Hematopoietic multipotent progenitor cell treated with erythropoietin and hydrocortisone succinate and interleukin-3 and kit ligand, for 15 days (in vitro differentiated cells): ENCODE measurements at places on chromosomes 4 and X.
A peak's percentile ranks its signal among the peaks of the same experiment; 100 is the strongest.

- DNase-seq, result no peak
These were observed 44.8 kb upstream of the CDKN2AIP start for GRCh38 chr4:183399616-183400015.

- no peak for DNase-seq
These were observed 35.8 kb downstream of the LRP2BP start for GRCh38 chr4:185359767-185360446.

DNA sequence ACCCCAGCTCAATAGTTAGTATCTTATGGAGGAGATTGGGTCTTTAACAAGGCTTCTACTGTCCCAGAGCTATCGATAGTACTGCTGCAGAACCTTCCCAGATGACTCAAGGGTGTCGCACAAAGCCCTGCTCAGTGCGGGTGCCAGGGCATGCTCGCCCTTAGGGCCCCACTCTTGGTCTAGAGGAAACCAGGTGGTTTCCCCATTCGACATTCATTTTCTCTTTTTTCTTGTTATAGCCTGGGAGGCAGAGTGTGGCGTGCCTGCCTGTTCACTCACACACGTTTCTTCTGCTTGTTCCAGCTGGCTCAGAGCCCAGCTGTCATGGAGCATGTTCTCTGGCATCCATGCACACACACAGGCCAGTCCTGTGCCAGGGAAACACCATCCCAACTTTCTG, 144.5 kb downstream of the SMIM20 start:
- no peak for DNase-seq

GRCh38 chr4:163554870-163555465, 60.5 kb downstream of the TMA16 start:
- peak; percentile 31 for DNase-seq

GRCh38 chr4:106588891-106589290, 220.3 kb upstream of the GIMD1 start:
- DNase-seq, result no peak

DNA sequence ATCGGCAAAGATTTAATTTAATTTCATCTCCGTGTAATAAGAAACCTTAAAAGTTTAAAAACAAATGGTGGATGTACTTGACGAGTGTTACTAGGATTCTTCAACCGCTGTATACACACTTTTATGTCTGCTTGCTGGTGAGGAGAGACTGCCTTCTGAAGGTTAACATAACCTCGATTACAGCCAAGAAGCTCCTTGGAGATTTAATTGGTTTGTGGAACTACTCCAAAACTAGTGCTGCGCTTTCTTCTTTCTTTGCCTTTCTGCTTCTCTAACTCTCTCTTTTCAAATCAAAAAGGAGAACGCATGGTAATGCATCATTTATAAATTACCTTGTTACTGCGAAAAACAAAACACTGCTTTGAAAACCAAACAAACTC, 109.0 kb downstream of the ANTXR2 start:
- DNase-seq, result no peak

- no peak for DNase-seq
These were observed 193.1 kb downstream of the PARM1 start for GRCh38 chr4:75126058-75126457.

GRCh38 chrX:119753639-119754257, 4.6 kb upstream of the SOWAHD start:
- DNase-seq, result peak; percentile 22

DNA sequence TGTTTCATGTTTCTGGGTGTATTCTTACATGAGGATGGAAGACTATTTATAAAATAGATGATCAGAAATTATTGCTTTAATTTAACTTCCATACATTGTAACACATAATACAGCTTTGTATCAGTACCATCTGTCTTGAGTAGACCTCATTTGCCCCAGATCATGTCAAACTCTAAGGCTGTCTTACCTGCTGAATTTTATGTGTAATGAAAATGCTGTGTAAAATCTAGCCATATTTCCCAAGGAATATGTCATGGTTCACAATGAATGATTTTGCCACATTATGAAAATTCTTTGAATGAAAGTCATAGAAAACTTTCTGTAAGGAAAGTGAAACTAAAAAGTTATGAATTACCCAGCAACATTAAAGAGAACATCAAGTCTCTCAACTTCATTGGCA, 7.4 kb downstream of the BDH2 start:
- no peak for DNase-seq

DNA sequence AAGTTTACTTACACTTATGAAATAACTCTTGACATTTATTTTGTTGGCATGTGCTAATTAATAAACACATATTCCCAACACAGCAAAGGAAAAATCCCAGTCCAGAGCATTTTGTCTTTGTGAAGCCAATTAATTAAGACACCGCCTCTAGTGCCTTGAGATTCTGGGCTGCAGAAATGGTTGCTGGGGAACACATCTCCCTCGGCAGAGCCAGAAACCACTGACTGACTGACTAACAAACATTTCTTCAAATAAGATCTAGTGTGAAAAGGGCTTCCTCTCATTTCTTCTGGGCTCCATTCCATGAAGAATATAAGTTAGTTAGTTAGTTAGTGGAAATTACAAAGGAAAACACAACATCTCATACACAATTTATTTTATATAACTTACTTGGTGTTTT, 28.4 kb upstream of the NAP1L5 start:
- DNase-seq, result no peak

DNA sequence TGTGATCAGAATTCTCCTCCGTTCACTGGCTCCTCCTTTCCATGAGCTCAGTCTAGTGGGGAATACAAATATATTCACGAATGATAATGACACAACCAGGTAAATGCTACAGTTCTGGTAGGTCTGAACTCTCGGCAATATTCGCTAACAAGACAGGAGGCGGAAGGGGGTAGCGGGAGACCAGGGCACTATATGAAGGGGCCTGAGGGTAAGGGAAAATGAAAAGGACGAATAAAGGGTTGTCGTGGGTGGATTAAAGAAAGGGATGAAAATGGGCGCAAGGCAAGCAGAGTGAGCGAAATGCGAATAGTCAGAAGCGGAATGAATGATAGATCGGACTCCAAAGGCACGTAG, 743 bp downstream of the NKAP start:
- DNase-seq, result no peak

DNA sequence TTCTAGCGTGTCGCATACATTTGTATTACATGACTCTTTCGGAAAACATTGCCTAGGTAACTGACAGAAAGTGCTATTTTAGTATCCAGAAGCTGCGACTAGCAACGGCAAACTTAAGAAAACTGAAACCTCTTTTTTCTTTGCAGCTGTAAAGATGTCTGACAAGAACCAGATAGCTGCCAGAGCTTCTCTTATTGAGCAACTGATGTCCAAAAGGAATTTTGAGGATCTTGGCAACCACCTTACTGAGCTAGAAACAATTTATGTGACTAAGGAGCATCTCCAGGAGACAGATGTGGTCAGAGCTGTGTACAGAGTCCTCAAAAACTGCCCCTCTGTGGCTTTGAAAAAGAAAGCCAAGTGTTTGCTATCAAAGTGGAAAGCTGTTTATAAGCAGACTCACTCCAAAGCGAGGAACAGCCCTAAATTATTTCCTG, 9.4 kb downstream of the TCEANC start:
- no peak for DNase-seq

DNA sequence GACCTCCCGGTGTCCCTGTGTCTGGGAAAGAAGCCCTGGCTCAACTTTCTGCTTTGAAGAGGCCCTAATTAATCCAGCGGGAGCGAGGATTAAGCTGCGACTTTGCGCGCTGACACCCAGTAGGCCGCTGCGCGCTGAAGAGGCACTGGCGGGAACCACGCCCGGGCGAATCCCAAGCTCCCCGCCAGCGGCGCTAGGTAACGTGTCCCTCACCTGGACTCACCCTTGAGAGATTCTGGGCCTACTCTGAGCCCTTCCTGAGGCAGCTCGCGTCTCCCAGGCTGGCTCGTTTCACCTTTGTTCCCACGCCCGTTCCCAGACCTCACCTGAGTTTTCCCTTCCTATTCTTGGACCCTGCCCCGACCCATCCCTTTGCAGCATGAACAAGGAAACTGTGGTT, 616 bp upstream of the KLHL34 start:
- DNase-seq, result no peak

GRCh38 chr4:174429701-174430410, 92.4 kb downstream of the HPGD start:
- no peak for DNase-seq

DNA sequence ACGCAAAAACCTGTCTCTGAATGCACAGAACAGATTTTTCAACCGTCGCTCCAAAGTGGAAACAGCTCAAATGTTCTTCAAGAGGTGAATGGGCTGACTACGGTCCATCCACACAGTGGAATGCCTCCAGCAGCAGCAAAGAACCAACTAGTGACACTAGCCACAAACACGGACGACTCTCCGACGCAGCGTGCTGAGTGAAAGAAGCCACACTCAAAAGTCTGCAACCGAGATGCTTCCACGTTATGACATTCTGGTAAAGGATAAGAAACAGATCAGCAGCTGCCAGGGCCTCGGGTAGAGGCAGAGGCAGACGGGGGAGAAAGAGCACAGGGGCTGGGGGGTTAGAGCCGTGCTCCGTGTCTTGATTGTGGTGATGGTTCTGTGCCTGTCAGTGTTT, 125.2 kb downstream of the AFAP1 start:
- no peak for DNase-seq

GRCh38 chrX:54386314-54386713, 28.5 kb upstream of the WNK3 start:
- no peak for DNase-seq

DNA sequence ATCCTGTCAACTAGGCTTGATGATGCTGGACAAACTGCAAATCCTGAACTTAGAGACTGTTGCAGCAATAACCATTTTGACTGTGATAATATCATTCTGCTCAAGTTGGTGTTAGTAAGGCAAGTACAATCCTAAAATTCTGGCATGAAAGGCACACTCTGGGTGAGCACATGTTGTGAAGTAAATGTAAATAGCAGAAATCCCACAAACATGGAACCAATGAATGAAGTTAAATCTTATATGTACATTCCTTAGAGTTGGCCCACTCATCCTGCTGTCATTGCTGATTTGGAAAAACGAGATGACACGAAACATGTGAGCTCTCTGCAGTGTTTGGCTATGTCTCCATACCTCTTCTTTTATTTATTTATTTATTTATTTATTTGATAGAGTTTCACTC, 21.0 kb downstream of the RBM47 start:
- DNase-seq, result no peak

- DNase-seq, result no peak
These were observed 589 bp upstream of the NEUROG2 start for GRCh38 chr4:112516471-112517066.

- DNase-seq, result no peak
These were observed 1001.6 kb upstream of the GRID2 start for GRCh38 chr4:91302120-91302519.

DNA sequence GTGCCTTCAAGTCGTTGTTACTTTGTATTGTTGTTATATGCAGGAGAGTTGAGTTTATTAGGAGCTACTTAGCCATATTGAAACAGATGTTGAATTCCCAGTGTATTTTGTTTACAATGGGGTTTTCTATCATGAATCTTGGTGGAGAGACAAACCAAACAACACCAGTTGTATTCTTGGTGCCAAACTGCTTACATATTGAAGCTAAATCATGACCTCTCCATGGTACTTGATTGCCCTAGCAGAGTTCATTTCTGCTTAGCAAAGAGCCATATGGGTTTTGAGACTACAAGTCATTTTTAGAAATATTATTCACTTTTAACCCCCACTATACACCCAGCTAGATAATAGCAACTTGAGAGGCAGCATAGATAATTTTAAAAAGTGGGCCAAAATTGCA, 85.4 kb downstream of the ADGRG4 start:
- DNase-seq, result no peak

GRCh38 chr4:801436-802124, 24.3 kb downstream of the CPLX1 start:
- DNase-seq, result no peak

- no peak for DNase-seq
These were observed 18.3 kb upstream of the STX18 start for GRCh38 chr4:4560136-4560535.

DNA sequence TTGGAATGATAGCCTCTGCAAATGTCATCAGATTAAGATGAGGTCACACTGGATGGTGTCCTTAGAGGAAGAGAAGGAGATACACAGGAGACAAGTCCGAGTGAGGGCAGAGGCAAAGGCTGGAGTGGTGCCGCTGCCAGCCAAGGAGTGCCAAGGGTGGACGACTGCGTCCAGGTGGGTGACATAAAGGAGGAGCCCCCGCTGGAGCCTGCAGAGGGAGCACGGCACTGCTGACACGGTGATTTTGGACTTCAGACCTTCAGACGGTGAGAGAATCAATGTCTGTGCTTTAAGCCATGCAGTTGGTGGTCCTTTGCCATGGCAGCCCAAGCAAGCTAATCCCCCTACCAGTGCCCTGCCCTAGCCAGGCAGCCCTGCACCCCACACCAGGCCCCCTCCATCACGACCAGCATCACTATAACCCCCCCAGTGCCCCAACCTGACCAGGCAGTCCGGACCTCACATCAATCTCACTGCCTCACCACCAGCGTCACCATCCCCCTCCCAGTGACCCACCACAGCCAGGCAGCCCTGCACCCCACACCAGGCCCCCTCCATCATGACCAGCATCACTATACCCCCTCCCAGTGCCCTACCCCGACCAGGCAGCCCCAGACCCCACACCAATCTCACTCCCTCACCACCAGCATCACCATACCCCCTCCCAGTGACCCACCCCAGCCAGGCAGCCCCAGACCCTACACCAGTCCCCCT, 130.0 kb downstream of the HMX1 start:
- no peak for DNase-seq

DNA sequence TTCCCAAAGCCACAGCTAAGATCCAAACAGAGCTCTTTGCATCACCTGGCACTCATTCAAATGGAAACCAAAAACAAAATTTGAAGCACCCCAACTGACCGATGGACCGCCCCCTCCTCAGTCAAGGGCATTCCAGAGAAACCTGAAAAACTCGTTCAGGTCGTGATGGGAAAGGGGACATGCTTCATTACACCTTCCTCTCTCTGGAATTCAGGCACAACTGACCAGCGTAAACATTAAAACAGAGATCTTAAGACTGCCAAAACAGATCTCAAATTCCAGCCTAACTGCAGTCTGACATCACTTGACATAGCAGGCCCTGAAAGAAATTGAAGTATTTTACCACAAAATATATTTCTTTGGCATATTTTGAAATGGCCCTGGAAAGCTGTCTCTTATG, 28.5 kb downstream of the PTTG2 start:
- DNase-seq, result no peak

GRCh38 chr4:131441004-131441688, 1707.9 kb upstream of the PCDH10 start:
- no peak for DNase-seq

DNA sequence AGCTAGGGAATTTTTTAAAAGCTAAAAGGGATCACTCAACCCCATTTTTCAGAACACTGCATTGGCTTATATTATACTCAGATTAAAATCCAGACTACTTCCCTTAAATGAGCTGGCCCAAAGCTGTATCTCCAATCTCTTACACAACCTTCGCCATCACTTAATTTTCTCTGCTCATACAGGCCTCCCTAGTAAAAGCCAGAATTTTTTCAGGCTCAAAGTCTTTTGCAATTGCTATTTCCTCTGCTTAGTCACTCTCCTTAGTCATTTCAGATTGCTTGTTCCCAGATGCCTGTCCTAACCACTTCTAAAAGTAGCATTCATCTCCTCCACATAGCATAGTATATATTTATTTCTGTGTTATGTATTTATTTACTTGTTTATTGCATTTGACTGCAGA, 1587.9 kb upstream of the ADGRL3 start:
- DNase-seq, result no peak
